ENCODE measurements at places on chromosomes 2 and 18. TPM values are rescaled to one million over a fixed set of nuclear protein-coding genes. Genes with fewer than 3 reads are reported as not detected.
A peak's percentile ranks its signal among the peaks of the same experiment; 100 is the strongest.

GRCh38 chr18:6437937-6438818 is 23.5 kb upstream of the L3MBTL4 start:
- DNase-seq: no peak
- no peak overlapping the region for H3K4me3 ChIP-seq
- peaks cover 17% of the 10 kb centered on the region for H3K27me3 ChIP-seq
- no peaks in the 10 kb centered on the region for H3K36me3 ChIP-seq

- H3K27ac ChIP-seq: no peak overlapping the region
- H3K36me3 ChIP-seq: no peaks in the 10 kb centered on the region
- H3K27me3 ChIP-seq: peaks cover 3% of the 10 kb centered on the region
- no peak for DNase-seq
Measured at GRCh38 chr2:127121776-127122176, 14.8 kb upstream of the BIN1 start.

FAM228A gene
- total RNA-seq: 1.2 TPM

GRCh38 chr2:149924549-149925213 is 337.1 kb upstream of the MMADHC start:
- no peaks in the 10 kb centered on the region for H3K27me3 ChIP-seq
- H3K36me3 ChIP-seq: no peaks in the 10 kb centered on the region
- H3K27ac ChIP-seq: no peak overlapping the region
- DNase-seq: no peak

- H3K36me3 ChIP-seq: no peaks in the 10 kb centered on the region
- DNase-seq: no peak
- no peak overlapping the region for H3K4me3 ChIP-seq
- no peak overlapping the region for H3K27ac ChIP-seq
- no peaks in the 10 kb centered on the region for H3K4me1 ChIP-seq
Measured at GRCh38 chr2:75475976-75476375, 84.8 kb downstream of the EVA1A start.

DNA sequence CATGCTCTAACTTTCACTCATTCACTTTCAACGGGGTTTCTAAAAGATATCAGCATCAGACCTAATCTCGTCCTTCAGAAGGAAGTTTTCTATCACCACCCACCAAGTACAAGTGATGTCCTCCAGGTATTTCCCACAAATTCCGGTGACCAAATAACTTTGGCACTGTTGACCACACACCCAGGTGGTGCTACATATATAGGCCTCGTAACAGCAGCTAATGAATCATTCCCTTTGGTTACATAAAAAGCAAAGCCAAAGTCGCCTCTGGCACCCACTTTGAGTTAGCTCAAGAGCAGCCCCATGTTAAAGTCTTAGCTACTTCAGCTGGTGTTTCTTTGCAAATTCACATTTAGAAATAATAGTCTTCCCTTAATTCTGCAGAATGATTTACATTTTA is 138.2 kb upstream of the OSR1 start:
- H3K27ac ChIP-seq: no peak overlapping the region
- no peak for DNase-seq
- H3K27me3 ChIP-seq: peaks cover 7% of the 10 kb centered on the region
- no peaks in the 10 kb centered on the region for H3K36me3 ChIP-seq

GRCh38 chr2:25363733-25364132 is 22.0 kb upstream of the DNMT3A start:
- no peak overlapping the region for H3K27ac ChIP-seq
- no peak for DNase-seq
- no peaks in the 10 kb centered on the region for H3K27me3 ChIP-seq
- H3K4me3 ChIP-seq: no peak overlapping the region
- H3K4me1 ChIP-seq: peaks cover 19% of the 10 kb centered on the region

- peaks cover 21% of the 10 kb centered on the region for H3K27me3 ChIP-seq
- no peak for DNase-seq
- H3K27ac ChIP-seq: no peak overlapping the region
- no peaks in the 10 kb centered on the region for H3K36me3 ChIP-seq
Measured at GRCh38 chr2:182834293-182834692, 32.1 kb downstream of the FRZB start.

DNA sequence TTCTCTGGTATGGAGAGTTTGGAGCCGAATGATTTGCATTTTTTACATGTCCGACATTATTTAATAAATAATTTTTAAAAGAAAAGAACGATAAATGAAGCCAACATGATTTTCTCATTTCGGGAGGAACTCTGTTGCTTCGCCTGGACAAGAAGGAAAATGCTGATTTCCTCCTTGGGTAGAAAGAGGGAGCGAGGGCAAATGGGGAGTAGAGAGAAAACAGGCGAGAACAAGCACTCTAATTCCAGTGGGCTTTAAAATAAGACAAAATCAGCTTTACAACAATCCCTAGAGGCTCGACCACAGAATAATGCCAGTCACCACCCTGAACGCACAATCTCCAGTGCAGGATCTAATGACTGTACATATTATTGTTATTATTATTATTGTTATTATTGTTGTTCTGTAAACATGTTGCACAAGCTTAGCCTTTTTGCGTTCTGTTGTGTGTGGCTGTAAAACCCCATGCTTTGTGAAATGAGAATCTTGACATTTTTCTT is 3.7 kb downstream of the DLX1 start:
- H3K4me1 ChIP-seq: peaks cover 49% of the 10 kb centered on the region
- peaks cover 99% of the 10 kb centered on the region for H3K27me3 ChIP-seq
- H3K27ac ChIP-seq: no peak overlapping the region
- H3K36me3 ChIP-seq: peaks cover 14% of the 10 kb centered on the region
- no peak overlapping the region for H3K4me3 ChIP-seq

TLX2 gene
- not detected for total RNA-seq

LINC00305 gene
- not detected for total RNA-seq

GRCh38 chr2:63740943-63741342 is 100.8 kb upstream of the UGP2 start:
- no peak overlapping the region for H3K4me3 ChIP-seq
- no peak overlapping the region for H3K27ac ChIP-seq
- no peaks in the 10 kb centered on the region for H3K4me1 ChIP-seq
- H3K27me3 ChIP-seq: no peaks in the 10 kb centered on the region

- no peak for DNase-seq
- H3K4me1 ChIP-seq: peaks cover 28% of the 10 kb centered on the region
- H3K4me3 ChIP-seq: peak overlapping the region; percentile 65
- H3K27ac ChIP-seq: peak overlapping the region; percentile 35
- H3K36me3 ChIP-seq: no peaks in the 10 kb centered on the region
- no peaks in the 10 kb centered on the region for H3K27me3 ChIP-seq
Measured at GRCh38 chr2:239165206-239165831, 235.5 kb downstream of the HDAC4 start.

GRCh38 chr2:98772536-98772935 is 41.6 kb upstream of the MGAT4A start:
- H3K27me3 ChIP-seq: no peaks in the 10 kb centered on the region
- no peaks in the 10 kb centered on the region for H3K36me3 ChIP-seq
- peaks cover 72% of the 10 kb centered on the region for H3K4me1 ChIP-seq
- DNase-seq: no peak
- peak overlapping the region; percentile 97 for H3K27ac ChIP-seq

GRCh38 chr18:45974088-45974536 is 7.0 kb upstream of the EPG5 start:
- H3K4me3 ChIP-seq: no peak overlapping the region
- no peak overlapping the region for H3K27ac ChIP-seq

TDRD15 gene
- total RNA-seq: not detected

- no peak overlapping the region for H3K4me3 ChIP-seq
- peaks cover 12% of the 10 kb centered on the region for H3K27me3 ChIP-seq
- no peak for DNase-seq
- no peaks in the 10 kb centered on the region for H3K36me3 ChIP-seq
Measured at GRCh38 chr18:78514910-78515670, 464.5 kb upstream of the SALL3 start.

GRCh38 chr2:172329416-172329773 is 98.0 kb upstream of the ITGA6 start:
- no peak overlapping the region for H3K4me3 ChIP-seq
- no peak overlapping the region for H3K27ac ChIP-seq
- no peaks in the 10 kb centered on the region for H3K36me3 ChIP-seq
- no peak for DNase-seq
- H3K27me3 ChIP-seq: no peaks in the 10 kb centered on the region

GRCh38 chr18:52156166-52156565 is 183.8 kb upstream of the DCC start:
- no peaks in the 10 kb centered on the region for H3K4me1 ChIP-seq
- H3K27me3 ChIP-seq: no peaks in the 10 kb centered on the region
- H3K27ac ChIP-seq: no peak overlapping the region
- no peaks in the 10 kb centered on the region for H3K36me3 ChIP-seq
- no peak overlapping the region for H3K4me3 ChIP-seq

DNA sequence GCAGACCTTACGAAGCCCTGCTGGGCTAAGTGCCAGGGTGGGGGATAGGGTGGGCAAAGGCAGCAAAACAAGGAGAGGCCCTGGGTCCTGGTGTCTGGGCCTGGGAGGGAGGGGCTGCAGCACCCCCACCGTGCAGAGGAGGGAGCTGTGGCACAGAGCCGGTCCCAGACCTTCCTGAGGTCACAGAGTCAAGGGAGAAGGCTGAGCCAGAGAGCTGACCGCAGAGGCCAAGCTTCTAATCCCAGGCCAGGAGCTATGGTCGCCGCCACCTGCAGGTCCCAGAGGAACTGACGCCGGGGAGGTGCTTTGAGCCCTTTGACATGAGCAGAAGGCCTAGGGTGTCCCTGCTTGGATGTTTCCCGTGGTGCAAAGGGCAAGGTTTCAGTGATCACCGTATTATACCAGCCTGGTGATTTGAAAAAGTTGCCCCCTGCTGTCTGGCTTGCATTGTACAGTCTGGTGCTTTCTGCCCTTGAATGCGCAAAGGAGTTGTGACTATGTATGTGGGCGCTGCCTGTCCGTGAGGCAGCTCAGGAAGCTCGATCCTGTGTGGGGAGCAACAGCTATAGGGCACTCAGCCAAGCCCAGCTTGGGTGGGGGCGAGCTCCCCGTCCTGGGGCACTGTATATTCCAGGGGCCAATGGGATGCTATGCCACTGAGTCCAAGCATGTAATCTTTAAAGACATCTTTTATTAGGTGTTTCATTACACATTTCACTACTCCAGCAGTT is 44.3 kb downstream of the EDAR start:
- no peaks in the 10 kb centered on the region for H3K27me3 ChIP-seq
- DNase-seq: no peak
- H3K4me3 ChIP-seq: no peak overlapping the region
- peaks cover 23% of the 10 kb centered on the region for H3K4me1 ChIP-seq
- H3K36me3 ChIP-seq: peaks cover 10% of the 10 kb centered on the region

- H3K4me3 ChIP-seq: no peak overlapping the region
- DNase-seq: no peak
- no peak overlapping the region for H3K27ac ChIP-seq
Measured at GRCh38 chr2:1546901-1547300, 133.6 kb downstream of the TPO start.

GRCh38 chr2:58434692-58435091 is 193.6 kb upstream of the FANCL start:
- H3K27me3 ChIP-seq: peaks cover 30% of the 10 kb centered on the region
- no peak for DNase-seq
- H3K36me3 ChIP-seq: no peaks in the 10 kb centered on the region
- no peak overlapping the region for H3K4me3 ChIP-seq
- H3K4me1 ChIP-seq: no peaks in the 10 kb centered on the region
